ENCODE measurements at places on chromosomes 4 and X. TPM values are rescaled to one million over a fixed set of nuclear protein-coding genes. Genes with fewer than 3 reads are reported as not detected.
A peak's percentile ranks its signal among the peaks of the same experiment; 100 is the strongest.

NALF2 gene
- total RNA-seq: 0.23 TPM

SPANXB1 gene
- total RNA-seq: not detected

DNA sequence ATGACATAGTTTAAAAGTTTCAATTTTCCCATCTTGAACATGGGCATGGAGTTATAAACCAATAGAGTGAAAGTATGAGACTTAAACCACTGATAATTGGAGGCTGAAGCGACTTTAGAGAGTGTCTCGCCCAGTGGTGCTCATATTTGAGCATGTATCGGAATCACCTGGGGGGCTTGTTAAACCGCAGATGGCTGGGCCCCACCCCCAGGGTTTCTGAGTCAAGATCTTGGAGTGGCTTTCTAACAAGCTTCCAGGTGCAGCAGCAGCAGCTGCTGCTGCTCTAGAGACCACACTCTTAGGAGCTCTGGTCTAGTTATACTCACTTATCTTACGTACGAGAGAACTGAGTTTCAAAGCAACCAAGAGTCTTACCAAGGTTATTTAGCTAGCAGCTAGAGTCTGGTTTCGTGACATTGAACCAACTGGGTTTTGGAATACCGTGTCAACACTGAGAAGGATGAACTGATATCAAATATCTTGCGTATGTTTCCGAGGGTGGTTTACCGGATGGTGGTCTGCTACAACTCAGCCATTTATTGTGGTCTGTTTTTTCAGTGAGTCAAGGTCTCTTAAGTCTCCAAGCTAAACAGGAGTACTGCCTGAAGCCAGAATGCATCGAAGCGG is 5.9 kb downstream of the PHEX start:
- peak overlapping the region; percentile 44 for H3K27ac ChIP-seq
- peak overlapping the region; percentile 32 for H3K4me3 ChIP-seq
- peaks cover 22% of the 10 kb centered on the region for H3K4me1 ChIP-seq
- H3K27me3 ChIP-seq: no peaks in the 10 kb centered on the region
- DNase-seq: no peak
- H3K36me3 ChIP-seq: no peaks in the 10 kb centered on the region

GRCh38 chr4:149835280-149835679 is 19.6 kb upstream of the IQCM start:
- no peak overlapping the region for H3K4me3 ChIP-seq
- H3K27me3 ChIP-seq: no peaks in the 10 kb centered on the region
- H3K4me1 ChIP-seq: no peaks in the 10 kb centered on the region
- no peaks in the 10 kb centered on the region for H3K36me3 ChIP-seq
- H3K27ac ChIP-seq: no peak overlapping the region

DNA sequence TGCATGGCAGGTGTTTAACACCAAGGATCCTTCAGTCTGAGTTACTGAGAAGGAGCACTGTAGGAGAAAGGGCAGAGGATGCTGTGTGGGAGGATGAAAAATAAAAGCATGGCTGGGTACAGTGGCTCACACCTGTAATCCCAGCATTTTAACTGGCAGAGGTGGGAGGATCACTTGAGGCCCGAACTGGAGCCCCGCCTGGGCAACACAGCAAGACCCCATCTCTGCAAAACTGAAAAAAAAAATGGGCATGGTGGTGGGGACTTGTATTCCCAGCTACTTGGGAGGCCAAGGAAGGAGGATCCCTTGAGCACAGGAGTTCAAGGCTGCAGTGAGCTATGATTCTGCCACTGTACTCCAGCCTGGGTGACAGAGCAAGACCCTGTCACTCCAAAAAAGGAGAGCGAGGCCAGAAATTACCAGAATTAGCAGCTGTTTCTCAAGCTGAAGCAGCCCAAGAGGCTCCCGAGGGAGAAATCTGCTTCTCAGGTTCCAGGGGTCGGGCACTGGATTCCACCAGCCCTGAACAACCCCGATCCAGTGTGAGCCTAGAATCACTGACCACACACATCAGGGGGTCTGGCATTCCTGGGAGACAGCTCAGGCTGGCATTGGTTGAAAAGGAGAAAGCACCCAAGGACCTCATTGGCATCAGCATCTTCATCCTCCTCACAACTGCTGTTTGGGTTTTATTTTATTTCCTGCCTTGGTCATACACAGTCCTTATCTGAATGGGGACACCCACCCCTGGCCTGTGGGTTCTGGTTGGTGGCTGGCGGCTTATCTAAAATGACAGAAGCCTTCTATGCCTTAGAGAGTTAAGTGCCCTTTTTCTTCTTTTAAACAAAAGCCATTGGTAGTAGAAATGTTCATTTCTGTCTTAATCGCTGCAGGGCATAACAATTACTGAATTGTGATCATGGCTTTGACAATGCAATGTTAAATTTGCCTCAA is 66.3 kb upstream of the TRIM2 start:
- H3K4me1 ChIP-seq: peaks cover 16% of the 10 kb centered on the region
- H3K36me3 ChIP-seq: no peaks in the 10 kb centered on the region
- no peak overlapping the region for H3K27ac ChIP-seq

DNA sequence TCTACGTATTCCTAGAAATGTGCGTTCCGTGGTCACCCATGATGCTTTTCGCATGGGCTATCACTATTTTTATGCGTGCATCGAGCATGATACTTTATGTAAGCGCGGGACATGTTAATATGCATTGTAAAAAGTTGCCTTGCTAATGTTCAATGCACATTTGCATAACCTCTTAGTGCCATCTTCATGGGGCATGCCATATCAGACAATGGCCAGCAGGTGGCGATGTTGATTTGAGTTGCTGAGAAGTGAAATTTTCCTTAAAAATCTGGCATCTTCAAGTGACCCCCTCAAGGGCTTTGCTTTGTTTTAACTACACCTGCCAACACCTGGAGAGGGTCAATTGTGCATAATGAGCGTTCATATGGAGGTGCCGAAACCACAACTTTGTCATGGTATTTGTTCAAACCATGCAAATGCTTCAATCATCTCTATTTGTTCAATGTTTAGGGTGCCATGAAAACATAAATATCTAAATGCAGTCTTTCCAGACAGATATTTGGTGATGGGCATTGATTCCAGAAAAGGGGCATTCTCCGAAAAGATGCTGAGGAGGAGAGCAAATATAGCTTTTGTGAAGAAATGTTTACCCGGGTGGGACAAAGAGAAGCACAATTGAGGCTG is 833.9 kb upstream of the PRKX start:
- H3K36me3 ChIP-seq: no peaks in the 10 kb centered on the region
- peak; percentile 43 for DNase-seq
- H3K27me3 ChIP-seq: no peaks in the 10 kb centered on the region
- no peaks in the 10 kb centered on the region for H3K4me1 ChIP-seq

TCEAL6 gene
- not detected for total RNA-seq

DNA sequence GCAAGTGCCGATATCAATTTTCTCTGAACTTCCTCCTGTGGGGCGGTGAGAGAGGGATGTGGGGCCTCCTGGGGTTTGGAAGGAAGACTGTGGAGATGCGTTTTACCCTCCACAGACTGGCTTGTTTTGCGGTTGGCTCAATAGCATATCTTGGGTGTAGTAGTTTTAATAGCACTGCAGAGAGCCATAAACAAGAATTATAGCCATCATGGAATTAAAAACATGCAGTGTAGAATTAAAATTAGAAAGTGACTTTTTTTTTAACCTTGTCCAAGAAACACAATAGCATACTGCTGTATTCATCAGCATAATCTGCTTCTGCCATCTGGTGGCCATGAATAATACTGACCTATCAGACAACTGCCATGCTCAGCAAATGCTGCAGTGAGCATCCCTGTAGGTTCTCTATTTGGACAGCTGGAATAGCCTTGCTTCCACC is 47.3 kb upstream of the SCML1 start:
- H3K4me3 ChIP-seq: no peak overlapping the region
- no peaks in the 10 kb centered on the region for H3K27me3 ChIP-seq
- no peaks in the 10 kb centered on the region for H3K4me1 ChIP-seq
- DNase-seq: peak; percentile 43
- H3K27ac ChIP-seq: no peak overlapping the region

DNA sequence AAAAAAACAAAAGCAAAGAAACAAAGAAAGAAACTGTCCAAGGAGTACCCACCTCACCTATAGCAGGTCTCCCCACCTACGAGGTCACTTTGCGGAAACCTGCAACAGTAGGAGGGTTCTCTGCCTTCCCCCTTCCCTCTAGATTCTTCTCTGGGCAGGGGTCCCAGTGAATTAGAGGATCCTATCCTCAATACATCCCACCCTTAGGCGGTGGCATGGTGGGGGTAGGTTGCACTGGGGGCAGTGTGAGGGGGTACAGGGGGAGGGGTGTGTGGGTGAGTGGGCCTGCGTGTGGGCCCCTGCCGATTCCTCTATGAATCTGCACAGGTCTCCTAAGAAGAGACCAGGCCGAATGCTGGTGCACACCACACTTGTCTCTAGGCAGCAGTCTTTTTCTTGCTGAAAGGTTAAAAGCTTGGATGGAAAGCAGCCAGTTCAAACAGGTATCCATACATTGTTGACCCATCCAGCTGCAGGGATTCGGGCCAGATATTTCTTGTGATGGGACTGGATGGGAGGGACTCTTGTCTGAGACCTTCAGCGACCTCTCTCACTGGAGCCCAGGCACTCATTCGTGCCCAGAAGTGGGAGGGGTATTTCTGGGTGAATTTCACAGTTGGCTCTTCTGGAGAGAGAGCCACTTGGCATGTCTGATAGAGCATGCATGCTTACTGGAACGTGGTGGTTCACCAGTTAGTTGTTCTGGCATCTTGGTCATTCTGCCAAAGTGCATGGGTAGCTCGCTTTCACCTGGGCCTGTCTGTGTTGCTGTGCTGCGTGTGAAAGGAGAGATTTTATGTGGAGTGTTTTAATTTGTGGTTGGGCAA is 65.6 kb downstream of the NBDY start:
- peaks cover 26% of the 10 kb centered on the region for H3K4me1 ChIP-seq
- H3K27me3 ChIP-seq: no peaks in the 10 kb centered on the region
- DNase-seq: peak; percentile 25
- no peak overlapping the region for H3K27ac ChIP-seq
- H3K36me3 ChIP-seq: peaks cover 4% of the 10 kb centered on the region
- H3K4me3 ChIP-seq: no peak overlapping the region

GRCh38 chr4:85808104-85808503 is 333.2 kb downstream of the ARHGAP24 start:
- H3K4me1 ChIP-seq: no peaks in the 10 kb centered on the region
- no peak overlapping the region for H3K4me3 ChIP-seq
- no peak overlapping the region for H3K27ac ChIP-seq
- no peaks in the 10 kb centered on the region for H3K27me3 ChIP-seq

DNA sequence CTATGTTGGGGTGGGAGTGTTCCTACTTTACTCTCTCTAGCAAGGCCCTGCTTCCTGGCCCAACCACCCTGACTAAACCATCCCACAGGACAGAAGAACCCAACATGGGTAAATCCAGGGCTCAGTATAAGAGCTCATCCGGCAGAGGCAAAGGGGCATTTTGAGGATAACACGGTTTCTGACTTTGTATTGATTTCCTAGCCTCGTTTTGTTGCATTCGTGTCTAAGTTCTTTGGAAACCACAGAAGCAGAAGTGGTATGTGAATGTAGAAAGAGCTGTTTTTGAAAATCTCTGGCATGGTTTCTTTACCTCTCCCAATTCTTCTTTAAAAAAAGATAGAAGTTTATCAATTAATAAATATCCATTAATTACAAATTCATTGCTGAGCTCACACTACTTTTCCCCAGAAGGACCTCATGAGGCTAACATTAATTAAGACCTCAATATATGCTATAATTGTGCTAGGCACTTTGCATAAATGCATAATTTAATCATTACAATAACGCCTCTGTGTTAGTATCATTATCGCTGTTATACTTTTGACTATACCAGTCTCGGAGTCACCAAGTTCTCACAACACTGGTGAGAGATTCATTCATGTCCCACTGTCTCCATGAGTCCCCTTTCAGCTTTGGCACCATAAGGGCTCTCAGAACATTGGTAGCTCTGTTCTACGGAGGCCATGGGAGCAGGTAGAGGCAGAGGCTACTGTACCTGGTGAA is 5.8 kb upstream of the CLNK start:
- no peaks in the 10 kb centered on the region for H3K4me1 ChIP-seq
- H3K27me3 ChIP-seq: no peaks in the 10 kb centered on the region
- no peak for DNase-seq
- no peak overlapping the region for H3K27ac ChIP-seq

DNA sequence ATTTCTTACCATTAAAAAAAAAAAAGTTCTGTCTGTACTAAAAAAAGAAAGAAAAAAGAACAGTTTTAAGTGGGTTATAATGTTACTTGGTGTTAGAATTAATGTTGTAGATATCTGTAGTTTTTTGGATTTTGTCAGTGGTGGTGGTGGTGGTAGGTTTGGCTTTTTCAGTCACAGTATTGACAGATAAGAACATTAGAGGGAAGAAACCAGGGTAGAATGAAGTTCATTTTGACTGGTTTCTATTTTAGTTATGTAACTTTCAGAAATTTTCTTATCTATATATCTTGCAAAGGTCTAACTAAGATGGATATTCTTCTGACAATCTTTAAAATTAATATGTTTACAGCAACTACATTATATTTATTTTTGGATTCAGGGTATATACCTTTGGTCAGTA is 105.4 kb downstream of the FBXW7 start:
- peaks cover 23% of the 10 kb centered on the region for H3K4me1 ChIP-seq
- no peak overlapping the region for H3K27ac ChIP-seq
- H3K27me3 ChIP-seq: no peaks in the 10 kb centered on the region
- peaks cover 11% of the 10 kb centered on the region for H3K36me3 ChIP-seq

CT45A5 gene
- total RNA-seq: not detected

CSN1S1 gene
- total RNA-seq: not detected

GRCh38 chrX:39627257-39627656 is 470.5 kb downstream of the BCOR start:
- H3K27me3 ChIP-seq: no peaks in the 10 kb centered on the region
- no peak overlapping the region for H3K27ac ChIP-seq
- no peak overlapping the region for H3K4me3 ChIP-seq
- no peak for DNase-seq
- no peaks in the 10 kb centered on the region for H3K36me3 ChIP-seq

SYNPO2 gene
- total RNA-seq: 1.0 TPM

DNA sequence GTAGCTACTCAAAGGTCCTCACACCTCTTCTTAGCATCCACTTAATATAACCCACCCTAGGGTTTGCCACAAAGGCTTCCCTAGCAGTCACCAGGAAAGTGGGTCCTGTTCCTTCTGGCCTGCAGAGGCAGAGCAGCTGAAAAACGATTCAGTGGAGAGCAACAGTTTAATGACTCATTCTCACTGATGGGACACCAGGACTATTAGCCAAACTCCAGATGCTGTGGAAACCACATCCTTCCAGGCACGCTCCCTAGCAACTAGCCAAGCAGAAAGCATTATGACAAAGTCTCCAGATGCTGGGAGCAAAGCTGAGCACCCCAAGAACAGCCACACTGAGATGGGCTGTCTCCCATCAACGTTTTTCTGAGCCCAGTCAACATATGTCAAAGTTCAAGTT is 30.3 kb upstream of the UTP14A start:
- no peak overlapping the region for H3K27ac ChIP-seq
- H3K4me3 ChIP-seq: no peak overlapping the region
- H3K36me3 ChIP-seq: no peaks in the 10 kb centered on the region
- H3K4me1 ChIP-seq: no peaks in the 10 kb centered on the region
- H3K27me3 ChIP-seq: no peaks in the 10 kb centered on the region

- H3K27ac ChIP-seq: no peak overlapping the region
- no peaks in the 10 kb centered on the region for H3K36me3 ChIP-seq
- H3K27me3 ChIP-seq: peaks cover 19% of the 10 kb centered on the region
These were observed 27.0 kb upstream of the RAB28 start for GRCh38 chr4:13511101-13511500.

- H3K36me3 ChIP-seq: no peaks in the 10 kb centered on the region
- H3K27ac ChIP-seq: no peak overlapping the region
- no peaks in the 10 kb centered on the region for H3K4me1 ChIP-seq
- no peak overlapping the region for H3K4me3 ChIP-seq
- DNase-seq: no peak
These were observed 43.7 kb upstream of the PUDP start for GRCh38 chrX:7191681-7192110.

GATB gene
- total RNA-seq: 14.1 TPM

MID1 gene
- total RNA-seq: 0.33 TPM

DSPP gene
- not detected for total RNA-seq
